ENCODE measurements at places on chromosomes 5 and 9.

DNA sequence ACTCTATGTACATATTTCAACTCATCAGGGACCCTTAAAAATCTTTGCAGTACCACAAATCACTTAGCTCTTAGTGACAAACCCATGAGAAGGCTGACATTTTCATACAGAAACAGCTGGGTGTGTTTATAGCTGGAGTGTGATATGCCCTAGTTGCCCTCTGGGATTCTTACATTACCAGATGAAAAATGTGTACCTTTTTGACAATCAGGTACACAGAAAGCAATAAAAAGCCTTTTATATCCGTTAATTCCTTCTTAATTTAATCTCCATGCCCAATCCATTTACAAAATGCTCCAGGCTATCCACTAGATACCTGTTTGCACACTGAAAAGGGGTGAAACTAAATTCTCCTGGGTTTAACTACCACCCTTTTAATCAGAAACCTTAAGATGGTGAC lies 222.9 kb downstream of the KIAA0825 start:
- DNase-seq = no peak

GRCh38 chr5:126516133-126516532 lies 78.9 kb downstream of the ALDH7A1 start:
- DNase-seq = peak; percentile 75

DNA sequence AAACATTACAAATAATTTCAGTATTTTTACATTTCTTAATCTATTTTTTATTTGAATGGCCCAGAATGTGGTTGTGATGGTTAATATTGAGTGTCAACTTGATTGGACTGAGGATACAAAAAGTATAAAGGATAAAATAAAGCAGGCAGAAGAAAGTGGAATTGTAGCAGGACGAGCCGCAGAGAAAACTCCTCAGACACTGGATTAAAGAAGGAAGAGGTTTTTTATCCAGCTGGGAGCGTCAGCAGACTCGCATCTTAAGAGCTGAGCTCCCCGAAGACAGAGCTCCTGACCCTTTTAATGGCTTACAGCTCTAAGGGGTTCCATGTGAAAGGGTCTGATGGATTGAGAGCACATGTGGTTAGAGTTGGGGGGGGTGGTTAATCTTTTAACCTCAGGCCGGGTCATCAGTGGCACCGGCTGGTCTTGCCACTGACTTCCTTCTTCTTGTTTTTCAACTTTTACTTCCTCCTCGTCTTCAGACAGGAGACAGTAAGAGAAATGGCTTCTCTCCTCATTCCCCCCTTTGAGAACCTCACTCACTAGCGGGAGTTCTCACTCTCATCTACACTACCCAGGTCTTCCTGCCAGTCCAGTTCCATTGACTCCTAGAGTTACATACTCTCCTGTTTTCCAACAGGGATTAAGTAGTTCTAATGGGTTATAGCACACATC lies 80.0 kb downstream of the TMEM161B start:
- DNase-seq = no peak

DNA sequence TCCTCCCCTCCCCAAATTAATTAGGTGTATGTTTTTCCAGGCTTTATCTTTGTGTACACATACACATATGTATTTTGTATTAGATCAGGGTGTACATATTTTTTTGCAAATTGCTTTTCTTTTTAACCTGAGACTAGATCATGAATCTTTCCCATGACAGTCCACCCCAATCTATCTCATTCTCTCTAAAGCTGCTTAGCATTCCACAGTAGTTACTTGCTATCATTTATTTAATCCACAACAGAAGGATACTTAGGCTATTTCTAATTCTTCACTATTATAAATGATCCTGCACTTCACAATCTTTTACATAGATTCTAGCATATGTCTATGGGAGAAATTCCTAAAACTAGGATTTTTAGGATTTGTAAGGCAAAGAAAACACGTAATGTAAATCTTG lies 43.9 kb downstream of the SH3RF2 start:
- DNase-seq = no peak

Measured in NCI-H187 (cell line).